ENCODE measurements at places on chromosomes 16 and 17.

DNA sequence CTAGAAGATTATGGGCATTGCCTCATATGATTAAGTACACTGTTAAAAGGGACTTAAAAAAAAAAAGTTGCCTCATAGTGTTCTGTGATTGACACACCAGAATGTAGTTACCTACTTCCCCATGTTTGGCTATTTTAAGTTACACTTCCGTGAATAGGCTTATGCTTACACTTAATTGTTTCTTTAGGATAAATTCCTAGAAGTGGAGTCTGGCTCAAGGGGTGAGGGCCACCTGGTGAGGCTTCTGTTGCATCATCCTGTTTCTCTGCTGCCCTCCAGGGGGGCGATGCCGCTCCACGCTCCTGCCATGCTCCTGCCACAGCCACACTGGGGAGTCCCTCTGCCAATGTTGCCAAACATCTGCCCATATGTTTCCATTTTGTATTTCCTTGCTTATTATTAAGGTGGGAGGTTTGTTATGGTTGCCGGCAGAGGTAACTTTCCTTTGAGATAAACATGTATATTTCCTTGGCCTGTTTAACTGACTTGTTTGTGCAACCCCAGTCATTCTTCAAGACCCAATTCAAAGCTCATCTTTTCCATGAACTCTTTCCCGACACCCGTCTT lies 73.1 kb downstream of the KSR1 start:
- DNase-seq: peak; percentile 83

DNA sequence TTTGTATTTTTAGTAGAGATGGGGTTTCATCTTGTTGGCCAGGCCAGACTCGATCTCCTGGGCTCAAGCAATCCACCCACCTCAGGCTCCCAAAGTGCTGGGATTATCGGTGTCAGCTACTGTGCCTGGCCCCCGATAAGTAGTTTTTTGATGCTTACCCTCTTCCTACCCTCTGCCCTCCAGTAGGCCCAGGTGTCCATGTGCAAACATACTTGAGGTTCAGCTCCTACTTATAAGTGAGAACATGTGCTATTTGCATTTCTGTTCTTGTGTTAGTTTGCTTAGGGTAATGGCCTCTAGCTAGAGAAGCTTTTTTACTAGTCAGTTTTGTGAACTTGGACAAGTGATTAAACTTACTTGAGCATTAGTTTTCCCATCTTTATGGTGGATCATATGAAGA lies 136.8 kb downstream of the HS3ST4 start:
- DNase-seq: no peak

GRCh38 chr16:59601452-59601851 lies 867.3 kb upstream of the GOT2 start:
- no peak for DNase-seq

- no peak for DNase-seq
These were observed 47.4 kb downstream of the KATNIP start for GRCh38 chr16:27597361-27597760.

- DNase-seq: no peak
These were observed 2.0 kb downstream of the ABCC12 start for GRCh38 chr16:48153774-48154173.

GRCh38 chr17:56011406-56012131 lies 141.7 kb upstream of the ANKFN1 start:
- DNase-seq: no peak

- DNase-seq: no peak
These were observed 37.0 kb downstream of the STX8 start for GRCh38 chr17:9538626-9539025.

DNA sequence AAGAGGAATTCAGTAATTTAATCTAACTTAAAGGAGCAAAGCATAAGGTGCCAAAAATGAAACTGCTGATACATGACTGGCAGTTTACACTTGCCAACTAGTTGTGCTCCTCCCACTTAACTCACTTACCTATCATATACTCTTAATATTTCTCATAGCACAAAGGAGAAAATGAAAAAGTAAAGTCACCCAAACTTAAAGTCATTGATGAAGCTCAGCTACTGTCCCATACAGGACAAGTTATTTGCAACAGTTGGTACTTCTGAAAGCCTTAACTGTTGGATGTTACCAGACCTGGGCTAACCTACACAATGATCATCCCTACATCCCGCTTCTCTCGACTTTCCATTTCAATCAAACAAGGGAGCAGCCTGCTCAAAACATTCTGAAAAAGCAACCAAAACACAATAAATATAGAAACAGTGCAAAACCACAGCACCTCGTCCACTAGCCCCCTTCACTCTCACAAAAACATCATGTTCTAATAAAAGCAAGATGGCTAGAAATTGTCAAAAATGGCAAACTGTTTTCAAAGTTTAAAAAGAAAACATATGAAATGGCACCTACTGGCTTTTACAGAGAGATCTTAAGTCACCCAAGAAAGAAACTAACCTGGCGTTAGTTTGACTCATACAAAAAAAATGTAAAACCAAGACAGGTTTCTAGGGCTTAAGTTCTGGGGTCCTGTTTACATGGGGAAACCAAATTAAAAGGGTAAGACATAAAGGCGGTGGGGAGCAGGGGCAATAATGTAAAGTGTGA lies 868 bp downstream of the MED13 start:
- DNase-seq: peak; percentile 77

DNA sequence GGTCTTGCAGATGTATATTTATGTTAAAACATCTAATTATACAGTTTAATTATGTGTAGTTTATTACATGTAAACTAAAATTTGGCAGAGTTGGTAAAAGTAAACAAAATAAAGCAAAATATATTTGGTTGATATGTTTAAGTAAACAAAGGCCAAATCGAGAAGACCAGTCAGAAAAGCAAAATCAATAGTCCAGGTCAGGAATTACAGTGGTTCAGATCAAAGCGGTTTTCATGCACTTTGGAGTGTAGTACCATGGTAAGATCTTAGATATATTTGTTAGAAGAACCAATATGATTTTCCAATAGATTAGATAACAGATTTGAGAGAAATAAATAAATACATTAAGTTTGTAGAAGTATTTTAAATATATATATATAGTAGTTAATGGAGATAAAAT lies 1421.6 kb upstream of the CDH8 start:
- DNase-seq: no peak

DNA sequence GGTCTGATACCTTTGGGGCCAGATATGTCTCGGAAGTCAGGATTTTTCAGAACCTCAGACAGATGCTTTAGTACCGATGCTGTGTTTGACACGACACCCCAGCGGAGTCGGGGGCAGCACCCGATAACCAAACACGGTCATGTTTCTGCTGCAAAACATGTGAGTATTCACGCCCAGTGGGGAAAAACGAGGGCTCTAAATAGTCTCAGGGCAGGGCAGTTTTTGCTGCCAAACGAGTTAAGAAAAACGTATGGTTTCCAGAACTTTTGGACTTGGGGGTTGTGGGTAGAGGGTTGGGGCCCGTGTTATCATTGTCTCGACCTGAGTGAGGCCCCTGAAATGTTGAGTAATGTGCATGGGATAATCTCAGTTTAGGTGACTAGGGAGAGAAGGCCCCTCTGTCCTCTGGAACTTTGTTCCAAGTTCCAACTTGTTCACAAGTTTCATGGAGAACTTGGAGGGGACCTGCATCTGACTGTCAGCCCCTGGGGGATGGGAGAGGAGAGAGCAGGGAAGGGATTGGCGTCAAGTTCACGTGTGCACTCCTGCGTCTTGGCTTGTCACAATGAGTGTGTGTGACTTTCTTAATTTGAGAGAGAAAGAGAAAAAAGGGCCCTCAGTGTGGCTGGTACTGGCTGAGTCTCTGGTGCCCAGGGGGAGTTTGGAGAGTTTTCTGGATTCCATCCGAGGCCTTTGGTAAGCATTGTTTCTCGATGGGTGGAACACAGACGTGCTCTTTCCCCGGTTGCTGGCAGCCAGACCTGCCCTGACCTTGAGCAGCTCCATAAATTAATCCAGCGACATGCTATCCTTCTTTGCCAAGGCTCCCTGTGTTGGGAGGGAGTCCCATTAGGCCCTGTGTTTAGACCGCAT lies 83.9 kb upstream of the CIBAR2 start:
- no peak for DNase-seq

DNA sequence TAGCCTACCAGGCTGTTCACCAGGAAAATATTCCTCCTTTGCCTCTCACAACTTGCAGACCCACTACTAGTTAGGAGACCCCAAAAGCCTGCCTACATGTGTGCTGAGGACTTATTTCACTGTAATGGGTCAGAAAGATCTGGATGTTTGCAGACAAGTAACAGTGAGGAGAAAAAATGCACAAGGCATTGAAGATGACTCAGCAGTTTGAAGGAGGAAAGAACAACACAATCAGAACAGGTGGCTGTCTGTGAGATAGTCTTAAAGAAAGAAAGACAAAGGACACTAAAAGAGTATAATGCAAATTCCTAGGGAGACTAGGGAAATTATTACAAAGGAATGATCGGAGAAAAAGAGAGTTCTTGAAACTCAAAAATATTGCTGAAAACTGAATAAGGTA lies 69.0 kb downstream of the ANKFN1 start:
- no peak for DNase-seq

GRCh38 chr16:67291461-67291860 lies 12.1 kb downstream of the PLEKHG4 start:
- DNase-seq: no peak

DNA sequence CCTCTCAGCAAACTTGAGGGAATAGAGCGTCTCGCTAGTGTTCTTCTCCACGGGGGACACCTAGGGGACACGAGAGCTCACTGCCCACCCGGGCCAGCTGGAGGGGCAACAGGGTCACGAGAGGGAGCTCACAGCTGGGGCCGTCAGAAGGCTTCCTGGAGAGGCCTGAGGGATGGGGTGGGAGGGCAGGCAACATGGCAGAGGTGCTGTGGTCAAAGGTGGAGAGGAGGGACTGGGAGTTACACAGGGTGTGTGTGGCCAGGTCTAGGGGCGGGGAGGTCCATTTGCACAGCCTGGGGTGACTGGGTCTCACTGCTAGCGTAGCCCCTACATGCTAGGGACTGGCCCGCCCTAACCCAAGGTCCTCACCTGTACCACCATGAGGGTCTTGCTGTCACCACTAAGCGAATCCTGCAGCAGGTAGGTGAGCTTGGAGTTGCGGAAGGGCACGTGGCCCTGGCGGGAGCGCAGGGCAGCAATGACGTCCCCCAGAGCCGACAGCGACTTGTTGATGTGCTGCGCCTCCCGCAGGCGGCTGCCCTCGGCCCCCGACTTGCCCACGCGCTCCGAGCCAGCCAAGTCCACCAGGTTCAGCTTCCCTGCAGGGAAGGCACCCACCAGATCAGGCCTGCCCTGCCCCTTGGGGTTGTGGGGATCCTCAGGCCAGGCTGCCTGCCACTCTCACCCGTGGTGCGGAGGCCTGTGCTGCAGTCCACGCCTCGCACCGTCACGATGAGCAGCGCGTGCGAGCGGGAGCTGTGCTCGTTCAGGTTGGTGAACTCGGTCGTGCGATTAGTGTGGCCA lies 25.0 kb downstream of the KATNB1 start:
- no peak for DNase-seq

DNA sequence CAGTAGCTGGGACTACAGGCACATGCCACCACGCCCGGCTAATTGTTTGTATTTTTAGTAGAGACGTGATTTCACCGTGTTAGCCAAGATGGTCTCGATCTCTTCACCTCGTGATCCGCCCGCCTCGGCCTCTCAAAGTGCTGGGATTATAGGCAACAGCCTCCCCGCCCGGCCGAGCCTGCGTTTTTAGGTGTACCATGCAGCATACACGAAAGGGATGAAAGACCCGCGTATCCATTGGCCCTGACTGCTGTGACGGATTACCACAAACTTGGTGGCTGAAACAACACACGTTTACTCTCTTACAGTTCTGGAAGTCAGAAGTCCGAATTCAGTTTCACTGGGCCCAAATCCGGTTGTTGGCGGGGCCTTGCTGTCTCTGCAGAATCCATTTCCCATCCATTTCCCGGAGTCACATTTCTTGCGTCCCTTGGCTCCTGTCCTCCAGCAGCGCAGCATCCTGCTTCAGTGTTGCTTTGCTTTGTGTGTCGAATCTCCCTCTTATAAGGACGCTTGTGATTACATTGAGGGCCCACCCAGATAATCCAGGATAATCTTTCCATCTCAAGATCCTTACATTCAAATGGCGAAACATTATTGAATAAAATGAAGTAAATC lies 8.3 kb upstream of the GUCY2D start:
- no peak for DNase-seq

DNA sequence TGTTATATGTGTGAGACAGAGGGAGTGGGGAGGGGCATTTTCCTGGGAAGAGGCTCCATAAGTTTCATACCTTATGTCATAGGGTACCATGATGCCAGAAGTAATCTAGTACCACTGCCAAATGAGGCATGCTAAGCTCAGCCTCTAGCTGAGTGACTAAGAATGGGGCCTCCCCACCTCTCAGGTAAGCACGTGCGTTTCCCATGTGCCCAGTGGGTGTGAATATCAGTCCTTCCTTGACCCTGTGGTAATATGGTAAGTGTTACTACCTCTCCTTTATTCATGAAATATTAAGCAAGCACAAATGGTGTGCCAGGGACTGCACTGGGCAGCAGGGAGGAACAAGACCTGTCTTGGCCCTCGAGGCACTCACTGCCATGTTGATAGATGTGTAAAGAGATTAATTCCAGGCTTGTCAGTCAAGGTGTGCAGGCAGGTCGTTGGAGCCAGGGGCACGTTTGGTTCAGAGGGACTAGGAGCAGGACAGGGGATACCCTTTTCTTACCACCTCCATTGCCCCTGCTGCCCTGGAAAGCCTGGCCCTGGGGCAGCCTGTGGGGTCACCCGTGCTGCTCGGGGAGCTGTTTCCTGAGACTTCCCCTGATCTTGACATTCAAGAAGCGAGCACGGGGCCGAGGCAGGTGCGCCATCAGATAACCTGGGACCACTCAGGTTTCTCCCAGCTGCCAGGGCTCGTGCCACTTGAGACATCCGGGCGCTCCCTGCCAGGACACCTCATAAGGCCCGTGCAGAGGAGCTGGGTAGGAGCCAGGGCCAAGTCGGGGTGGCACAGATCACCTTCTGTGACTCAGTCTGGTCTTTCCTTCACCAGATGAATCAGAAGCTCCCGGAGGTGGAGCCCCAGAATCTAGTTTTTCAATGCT lies 8.8 kb downstream of the RSAD1 start:
- no peak for DNase-seq

DNA sequence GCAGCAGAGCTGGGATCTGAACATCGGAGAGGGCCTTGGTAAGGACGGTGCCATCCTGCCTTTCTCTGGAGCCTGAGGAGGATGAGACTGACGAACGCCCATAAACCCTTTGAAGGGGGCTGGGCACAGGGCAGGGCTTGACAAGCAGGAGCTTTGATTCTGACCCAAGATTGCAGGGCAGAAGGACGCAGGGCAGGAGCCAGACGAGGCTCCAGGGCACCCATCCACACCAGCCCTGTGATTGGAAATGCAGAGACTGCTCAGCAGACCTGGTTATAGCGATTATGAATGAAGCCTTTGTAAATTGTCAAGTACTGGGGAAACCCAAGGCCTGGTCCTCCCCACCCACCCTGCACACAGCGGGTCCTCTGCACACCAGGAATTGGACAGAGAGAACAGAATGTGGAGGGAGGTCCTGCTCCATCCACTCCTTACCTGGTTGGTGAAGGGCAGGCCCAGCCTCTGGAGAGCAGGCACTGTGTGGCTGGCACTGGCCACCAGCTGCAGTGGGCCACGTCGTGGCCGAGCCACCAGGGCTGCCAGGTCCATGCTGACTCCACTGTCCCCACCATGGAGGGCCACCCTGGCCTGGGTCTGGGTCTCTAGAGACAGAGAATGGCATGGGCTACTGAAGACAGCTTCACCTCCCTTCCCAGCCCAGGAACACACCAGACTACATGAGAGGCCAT lies 68.8 kb downstream of the RMI2 start:
- no peak for DNase-seq

Measured in hematopoietic multipotent progenitor cell treated with erythropoietin and hydrocortisone succinate and interleukin-3 and kit ligand, for 8 days (in vitro differentiated cells).